ENCODE measurements at places on chromosomes 6 and 20.

GRCh38 chr20:62751551-62752150 lies 43.0 kb downstream of the NTSR1 start:
- no peak for DNase-seq

DNA sequence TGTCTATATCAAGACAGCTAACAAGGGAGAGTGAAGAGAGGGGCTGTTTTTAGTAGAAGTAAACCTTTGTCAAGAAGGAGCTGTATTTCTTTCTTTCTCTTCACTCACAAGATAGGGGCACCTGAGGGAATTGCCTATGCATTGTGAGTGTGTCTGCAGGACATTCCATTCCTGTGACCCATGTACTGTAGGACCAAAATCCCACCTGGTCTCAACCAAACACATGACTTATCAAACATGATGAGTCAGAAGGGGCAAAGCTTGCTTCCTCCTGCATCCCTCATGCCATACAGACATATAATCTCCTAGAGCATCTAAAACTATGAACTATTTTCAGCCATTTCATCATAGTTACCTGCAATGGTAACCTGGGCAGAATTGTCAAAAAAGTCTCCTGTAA lies 21.8 kb downstream of the PKHD1 start:
- DNase-seq: peak; percentile 41

DNA sequence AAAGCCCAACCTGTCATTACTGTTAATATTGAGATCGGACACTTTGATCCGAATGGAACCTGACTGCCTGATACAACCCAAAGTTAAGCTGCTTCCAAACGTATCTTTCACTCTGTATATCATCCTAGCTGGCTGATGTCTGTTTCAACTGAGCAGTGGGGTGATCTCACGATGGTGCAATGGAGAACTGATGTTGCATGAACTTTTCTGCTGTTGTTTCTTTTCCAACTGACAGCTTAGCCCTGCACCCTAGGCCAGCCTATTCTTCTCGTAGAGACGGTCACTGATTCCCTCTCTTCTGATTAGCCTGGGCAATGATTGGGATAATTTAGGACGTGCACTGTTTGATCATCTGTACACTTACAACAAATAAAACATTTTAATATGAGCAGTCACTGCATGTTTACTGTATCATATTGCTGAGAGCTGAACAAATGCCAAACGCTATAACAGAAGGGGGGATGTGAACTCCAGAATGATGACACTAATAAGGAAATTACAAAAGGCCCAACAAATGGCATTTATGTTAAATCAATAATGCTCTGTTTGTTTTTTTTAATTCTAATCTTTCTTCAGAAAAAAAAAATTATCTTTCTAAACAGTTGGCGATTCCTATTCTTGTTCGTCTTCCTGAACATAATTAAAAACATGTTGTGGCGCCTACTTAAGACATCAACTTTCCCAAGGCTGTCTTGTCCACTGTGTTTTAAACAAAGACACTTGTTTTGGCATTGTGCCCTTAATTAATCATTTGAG lies 184.8 kb downstream of the ZNF217 start:
- DNase-seq: no peak

GRCh38 chr6:83578057-83578456 lies 65.7 kb downstream of the PRSS35 start:
- DNase-seq: no peak

DNA sequence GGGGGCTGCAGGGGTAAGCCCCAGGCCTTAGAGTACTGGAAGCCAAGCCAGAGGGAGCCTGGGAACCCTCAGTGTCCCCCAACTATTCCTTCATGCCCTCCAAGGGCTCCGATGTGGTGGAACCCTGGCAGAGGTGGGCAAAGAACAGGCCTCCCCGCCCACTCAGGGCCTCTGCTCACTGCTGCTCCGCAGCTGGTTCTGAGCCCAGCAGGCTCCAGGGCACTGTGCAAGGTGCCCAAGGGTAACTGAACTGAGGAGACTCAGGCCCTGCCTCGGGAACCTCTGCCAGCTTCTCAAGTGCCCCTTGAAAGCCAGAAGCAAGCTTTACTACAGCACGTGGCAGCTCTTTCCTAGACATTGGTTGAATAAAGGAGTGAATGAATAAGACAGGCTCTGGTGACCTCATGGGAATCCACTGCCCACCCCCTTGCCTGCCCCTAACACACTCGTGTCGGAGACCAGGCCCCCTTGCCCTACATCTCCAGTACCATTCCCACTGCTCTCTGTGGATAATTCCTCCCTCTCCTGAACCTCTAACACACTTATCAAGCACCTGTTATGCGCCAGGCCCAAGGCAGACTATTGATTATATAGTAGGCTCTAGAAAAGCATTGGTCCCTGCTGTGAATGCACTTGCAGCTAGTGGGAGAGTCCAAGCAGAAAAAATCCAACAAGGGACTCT lies 55.0 kb downstream of the TOX2 start:
- no peak for DNase-seq

- no peak for DNase-seq
These were observed 32.2 kb downstream of the SMOC2 start for GRCh38 chr6:168473197-168473596.

DNA sequence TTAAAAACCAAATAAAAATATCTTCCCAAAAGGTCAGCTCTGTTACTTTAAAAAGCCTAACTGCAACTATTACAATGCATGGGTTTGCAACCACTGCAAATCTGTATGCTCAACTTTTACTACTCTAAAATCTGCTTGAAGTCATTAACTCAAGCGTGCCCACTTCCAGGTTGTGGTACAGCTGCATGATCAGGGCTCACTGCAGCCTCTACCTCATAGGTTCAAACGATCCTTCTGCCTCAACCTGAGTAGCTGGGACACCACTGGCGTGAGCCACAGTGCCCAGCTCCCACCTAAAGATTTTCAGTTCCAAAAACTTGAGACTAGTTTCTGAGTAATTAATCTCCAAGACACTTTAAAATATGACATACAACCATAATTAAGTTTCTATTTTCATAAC lies 8.2 kb downstream of the DIDO1 start:
- DNase-seq: no peak

DNA sequence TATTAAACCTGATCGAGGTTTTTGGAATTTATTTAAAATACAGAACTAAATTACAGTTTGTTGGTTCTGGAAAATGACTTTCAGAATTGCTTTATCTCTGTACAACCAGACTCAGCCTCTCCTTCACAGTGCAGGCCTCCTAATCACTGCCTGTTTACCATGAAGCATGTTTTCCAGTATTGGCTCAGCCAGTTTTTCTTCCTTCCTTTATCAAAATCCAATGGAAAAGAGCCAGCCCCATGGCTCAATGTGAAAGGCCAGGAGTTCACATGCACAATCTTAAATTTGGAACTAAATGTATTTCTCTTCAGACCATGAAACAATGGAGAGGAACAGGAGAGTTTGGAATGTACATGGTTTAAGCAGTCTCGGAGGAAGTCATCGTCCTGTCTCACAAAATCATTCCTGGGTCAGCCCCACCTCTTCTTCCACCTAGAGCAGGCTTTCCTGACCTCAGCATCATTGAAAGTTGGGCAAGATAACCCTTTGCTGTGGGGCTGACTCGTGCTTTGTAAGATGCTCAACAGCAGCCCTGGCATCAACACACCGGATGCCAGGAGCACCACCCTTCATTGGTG lies 680.9 kb upstream of the AGPAT4 start:
- DNase-seq: no peak

GRCh38 chr6:13152764-13153163 lies 175.6 kb downstream of the TBC1D7 start:
- no peak for DNase-seq

DNA sequence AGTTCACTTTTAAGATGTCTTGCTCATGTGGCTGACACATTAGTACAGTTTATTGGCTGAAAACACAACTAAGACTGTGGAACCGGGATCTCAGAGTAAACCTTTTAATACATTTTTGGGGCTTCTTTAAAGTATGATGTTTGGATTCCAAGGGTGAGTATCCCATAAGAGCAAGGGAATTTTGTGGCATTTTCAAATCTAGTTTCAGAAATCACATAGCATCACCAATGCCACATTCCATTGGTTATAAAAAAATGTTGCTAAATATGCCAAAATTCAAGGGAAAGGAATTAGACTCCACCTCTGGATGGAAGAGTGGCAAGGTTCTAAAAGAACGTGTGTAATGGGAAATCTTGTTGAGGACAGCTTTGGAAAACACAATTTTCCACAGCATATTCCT lies 338.6 kb downstream of the COL12A1 start:
- no peak for DNase-seq

- no peak for DNase-seq
These were observed 154.5 kb upstream of the SCGN start for GRCh38 chr6:25497383-25498040.

- DNase-seq: peak; percentile 74
These were observed 208.8 kb downstream of the BMP2 start for GRCh38 chr20:6976106-6976900.

DNA sequence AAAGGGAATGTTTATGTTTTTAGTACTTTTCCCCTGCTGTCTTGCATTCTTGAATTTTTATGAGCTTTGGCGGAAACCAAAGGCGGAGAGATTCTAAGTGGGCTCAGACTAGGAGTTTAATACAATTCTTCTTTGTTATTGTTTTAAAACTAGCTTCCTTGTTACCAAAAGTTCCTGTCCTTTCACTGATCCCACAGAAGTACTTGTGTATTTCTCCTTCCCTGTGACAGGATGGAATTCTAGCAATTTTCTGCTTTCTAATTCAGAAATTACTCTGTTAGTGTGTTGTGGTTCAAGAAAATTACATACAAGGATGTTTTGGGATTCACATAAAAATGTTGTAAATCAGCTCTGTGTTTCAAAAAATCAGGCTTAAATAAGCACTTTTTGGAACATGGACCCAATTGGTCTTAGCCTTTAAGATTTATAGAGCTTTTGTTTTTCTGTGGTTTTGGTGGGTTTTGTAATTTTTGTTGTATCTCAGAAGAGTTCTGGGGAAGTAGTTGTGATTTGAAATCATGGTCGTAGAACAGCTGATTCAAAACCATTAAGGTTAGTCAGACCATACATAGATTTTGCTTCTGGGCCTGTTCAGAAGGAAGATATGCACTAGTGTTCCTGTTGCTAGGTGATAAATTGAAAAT lies 17.6 kb upstream of the CTAGE9 start:
- DNase-seq: no peak

GRCh38 chr6:72182337-72183246 lies 296.2 kb downstream of the RIMS1 start:
- DNase-seq: no peak

DNA sequence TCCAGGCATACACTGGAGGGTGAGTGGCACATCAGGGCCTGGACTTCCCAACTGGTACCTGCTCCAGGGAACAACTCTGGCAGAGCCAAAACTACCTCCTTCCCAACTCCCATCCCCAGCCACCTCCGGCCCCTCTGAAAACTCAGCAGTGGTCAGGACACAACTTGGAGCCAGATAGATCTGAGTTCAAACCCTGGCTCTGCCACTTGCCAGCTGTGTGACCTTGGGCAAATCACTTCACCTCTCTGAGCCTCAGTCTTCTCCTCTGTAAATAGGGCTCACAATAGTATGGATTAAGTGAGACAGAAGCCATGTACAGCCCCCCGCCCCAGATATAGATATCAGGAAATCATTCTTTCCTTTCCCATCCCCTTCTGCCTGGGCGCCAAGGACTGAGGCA lies 10.7 kb downstream of the AHCY start:
- no peak for DNase-seq

- no peak for DNase-seq
These were observed 90.6 kb downstream of the PAX1 start for GRCh38 chr20:21796059-21796458.

GRCh38 chr6:115594891-115595290 lies 465.8 kb downstream of the FRK start:
- DNase-seq: no peak

GRCh38 chr6:35082733-35083403 lies 58.3 kb downstream of the TCP11 start:
- DNase-seq: no peak

DNA sequence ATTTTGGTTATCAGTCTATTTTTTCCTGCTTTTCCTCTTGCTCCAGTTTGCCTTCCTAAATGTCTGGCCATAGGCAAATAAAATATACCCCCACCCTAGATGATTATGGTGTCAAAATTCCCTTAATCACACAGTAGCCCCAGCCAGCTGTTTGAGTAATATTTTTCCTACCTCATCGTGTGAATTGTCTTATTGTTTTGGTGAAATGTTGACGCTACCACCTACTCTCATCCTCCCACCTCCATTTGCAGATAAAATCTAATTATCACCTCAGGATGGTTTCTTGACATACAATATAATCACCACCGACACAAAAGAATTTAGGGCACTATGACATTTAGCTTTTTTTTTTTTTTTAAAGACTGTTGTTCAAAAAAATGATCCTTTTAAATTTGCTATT lies 44.1 kb upstream of the FUCA2 start:
- DNase-seq: no peak

- peak; percentile 7 for DNase-seq
These were observed 51.9 kb downstream of the VGLL2 start for GRCh38 chr6:117317261-117317660.

DNA sequence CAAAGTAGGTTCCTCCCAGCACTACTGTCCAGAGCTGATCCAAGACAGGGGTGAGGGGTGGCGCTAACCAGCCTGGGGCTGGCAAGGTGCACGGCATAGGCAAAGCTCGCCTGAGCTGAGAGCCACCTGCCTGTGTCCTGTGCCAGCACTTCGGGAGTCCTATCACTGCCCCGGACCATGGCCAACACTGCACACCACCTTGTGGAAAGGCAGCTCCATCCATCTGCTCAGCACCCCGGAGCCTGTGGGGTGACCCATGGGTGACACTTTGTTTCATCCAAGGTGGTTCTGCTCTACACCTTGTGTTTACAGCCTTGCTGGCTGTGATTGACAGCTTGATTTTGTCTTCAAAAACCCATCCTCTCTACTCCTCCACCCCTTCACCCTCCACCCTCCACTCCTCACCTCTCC lies 32.9 kb upstream of the GATA5 start:
- no peak for DNase-seq

GRCh38 chr6:155050311-155050710 lies 55.2 kb downstream of the TIAM2 start:
- DNase-seq: no peak

GRCh38 chr6:81476881-81477280 lies 275.6 kb downstream of the TENT5A start:
- DNase-seq: no peak

- peak; percentile 11 for DNase-seq
These were observed 36.8 kb downstream of the NCR2 start for GRCh38 chr6:41371992-41372831.

DNA sequence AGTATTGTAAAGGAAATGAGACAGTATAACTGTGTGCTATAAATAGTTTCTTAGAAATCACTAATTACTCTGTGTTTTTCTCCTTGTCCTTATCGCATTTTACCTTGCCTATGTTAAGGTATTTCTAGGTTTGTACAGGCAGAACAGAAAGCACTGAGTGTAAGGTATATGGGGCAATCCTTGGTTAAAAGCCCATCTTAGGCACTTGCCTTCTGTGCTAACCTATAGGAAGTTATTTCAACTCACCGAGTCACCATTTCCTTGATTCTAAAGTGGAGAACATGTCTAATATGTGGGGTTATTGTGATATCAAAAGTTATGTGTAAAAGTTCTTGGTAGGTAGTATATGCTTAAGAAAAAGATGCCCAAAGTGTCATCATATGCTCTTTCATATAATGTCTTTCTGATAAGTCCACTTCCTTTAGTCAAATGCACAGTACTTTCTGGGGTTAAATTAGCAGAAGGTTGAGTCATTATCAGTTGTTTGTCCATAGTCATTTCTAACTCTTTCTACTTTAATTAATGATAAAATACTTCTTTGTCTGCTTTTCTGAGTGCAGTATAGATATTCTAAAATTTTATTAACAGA lies 276.4 kb downstream of the UTRN start:
- DNase-seq: no peak

GRCh38 chr6:28060405-28060804 lies 20.0 kb upstream of the ZNF165 start:
- DNase-seq: no peak

- no peak for DNase-seq
These were observed 578 bp upstream of the PTCHD4 start for GRCh38 chr6:48111575-48111974.
